ENCODE measurements at places on chromosomes 3 and 15.

- DNase-seq = no peak
Measured at GRCh38 chr15:56342653-56343052, 22.6 kb upstream of the TEX9 start.

DNA sequence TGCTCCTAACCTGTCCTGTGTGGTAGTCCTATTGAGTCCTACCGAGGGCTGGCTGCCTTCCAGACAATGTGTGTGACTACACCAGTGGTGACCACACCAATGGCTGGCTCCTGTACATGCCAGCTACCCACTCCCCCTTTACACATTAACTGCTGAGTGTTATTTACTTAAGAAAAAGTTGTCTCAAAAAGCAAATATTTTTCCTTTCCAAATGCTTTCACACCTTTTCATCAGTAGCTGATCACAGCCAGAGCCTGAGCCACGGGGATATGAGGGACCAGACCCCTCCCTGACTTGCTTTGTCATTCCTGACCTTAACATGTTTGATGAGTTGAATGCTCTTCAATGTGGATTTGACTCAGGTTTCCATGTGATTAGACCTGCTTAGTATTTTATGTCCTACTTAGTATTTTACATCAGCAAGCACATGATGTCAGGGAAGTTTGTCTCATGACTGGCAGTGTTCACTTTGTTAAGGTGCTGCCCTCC, 29.6 kb upstream of the GREM1 start:
- no peak for DNase-seq

- DNase-seq = no peak
Measured at GRCh38 chr3:13552857-13553652, 4.1 kb downstream of the FBLN2 start.

DNA sequence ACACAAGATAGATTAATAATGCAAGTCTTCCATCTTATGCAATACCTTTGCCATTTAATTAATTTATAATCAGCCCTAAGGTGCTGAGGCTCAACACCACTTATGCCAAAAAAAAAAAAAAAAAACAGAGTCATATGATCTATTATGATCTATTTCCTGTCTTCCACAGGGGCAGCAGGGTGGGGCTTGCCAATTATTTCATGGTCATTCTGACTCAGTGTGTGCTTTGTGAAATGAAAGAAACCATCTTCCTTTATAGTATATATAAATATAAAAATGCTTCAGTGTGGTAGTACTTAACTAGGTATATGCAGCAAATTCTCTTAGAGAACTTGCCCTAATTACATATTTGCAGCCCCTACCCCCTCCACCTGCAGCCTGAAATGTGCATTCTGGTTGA, 7.2 kb upstream of the RARB start:
- DNase-seq = no peak

- no peak for DNase-seq
Measured at GRCh38 chr15:101256757-101257156, 4.9 kb upstream of the CHSY1 start.

DNA sequence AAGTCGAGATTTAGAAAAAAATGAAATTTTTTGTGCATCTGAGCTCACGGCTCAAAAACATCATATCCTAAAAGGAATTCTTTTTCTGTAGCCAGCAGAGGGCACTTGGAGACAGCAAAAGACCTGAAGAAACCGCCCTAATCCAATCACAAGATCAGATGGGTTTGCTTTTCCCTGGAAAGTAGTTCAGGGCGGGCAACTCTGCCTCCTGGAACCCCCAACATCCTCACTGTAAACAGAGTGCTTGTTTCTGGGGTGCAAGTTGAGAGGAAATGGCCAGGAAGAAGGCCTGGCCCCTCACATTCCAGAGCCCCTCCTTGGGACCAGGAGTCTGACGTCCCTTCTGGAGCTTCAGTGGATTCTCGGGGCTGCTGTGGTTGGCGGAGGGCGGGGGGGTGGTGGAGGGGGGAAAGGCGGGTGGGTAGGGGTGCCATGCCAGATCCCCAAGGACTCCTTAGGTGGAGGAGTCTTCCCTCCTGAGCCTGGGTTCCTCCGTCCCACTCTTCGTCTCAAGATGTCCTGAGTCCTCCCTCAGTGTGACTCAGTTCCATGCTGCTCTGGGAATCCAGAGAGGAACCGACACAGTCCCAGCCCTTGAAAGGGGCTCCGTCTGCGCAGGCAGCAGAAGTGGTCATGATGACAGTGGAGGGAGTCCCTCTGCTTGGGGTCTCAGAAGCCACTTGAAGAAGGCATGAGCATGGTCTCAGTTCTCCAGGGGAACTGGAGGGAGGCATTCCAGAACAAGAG, 35.9 kb downstream of the CCK start:
- peak; percentile 34 for DNase-seq

DNA sequence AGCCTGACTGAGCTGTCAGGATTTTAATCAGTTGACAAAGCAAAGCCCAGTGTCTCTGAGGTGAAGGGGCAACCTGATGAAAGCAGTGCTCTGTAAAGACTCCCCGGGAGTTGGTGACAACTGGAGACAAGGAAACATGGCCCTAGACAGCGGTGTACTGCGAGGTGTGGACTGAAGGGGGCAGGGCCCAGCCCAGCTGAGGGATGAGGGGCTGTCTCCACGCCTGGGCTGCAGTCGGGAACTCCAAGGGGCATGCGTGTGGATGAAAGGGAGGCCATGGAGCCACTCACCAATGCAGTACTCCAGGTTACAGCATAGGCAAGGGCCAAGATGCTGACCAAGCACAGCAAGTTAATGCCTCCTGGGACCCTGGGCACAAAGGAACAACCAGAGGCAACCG, 45.1 kb downstream of the SCAP start:
- DNase-seq = no peak

GRCh38 chr3:7423036-7423435, 562.1 kb downstream of the GRM7 start:
- DNase-seq = no peak

DNA sequence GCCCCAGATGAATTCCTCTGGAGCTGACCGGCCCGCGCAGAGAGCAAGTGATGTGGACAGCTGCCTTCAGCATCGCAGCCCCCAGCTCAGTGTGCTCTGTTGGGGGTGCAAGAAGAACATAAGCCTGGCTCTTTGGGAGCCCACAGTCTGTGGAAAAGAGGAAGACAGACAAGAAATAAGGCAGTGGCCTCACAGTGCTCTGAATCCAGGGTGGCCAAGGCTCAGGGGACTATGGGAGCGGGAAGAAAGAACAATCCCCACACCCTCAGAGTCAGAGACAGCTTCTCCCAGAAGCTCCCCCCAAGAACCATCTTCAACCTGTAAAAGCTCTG, 277 bp upstream of the HDDC3 start:
- DNase-seq = no peak

- DNase-seq = no peak
Measured at GRCh38 chr3:46239301-46239938, 2.8 kb upstream of the CCR3 start.

DNA sequence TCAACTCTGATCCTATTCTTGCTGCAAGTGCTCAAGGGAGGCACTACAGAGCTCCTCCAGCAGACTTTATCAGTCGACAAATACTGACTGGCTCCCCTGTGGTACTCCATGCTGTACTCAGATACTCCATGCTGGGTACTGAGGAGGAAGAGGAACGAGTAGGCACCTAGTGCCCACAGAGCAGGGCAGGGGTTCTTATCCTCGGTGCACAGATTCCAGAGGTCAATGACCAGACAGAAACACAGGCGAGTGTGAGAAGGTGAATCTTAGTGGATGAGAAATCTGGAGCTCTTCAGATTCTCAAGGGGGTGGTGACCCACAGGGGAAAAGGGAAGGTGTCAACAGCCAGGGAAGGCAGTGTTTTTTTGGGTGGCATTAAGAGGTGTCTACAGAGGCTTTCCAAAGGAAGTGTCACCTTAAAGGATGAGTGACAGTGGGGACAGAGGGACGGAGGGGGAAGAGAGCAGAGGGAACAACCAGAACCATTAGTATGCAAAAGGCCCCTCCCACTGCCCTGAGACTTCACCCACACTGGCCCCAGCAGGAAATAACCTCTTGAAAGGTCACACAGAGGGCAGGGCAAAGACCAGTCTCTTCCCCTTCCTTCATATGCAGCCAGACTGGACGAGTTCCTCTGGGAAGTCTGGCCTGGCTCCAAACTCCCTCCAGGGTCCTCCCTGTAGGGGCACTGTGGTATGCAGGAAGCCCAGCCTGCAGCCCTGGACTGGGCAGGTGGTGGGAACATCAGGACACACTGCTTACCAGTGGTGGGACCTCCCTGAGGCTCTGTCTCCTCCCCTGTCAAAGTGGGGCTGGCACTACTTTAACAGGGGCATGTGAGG, 27.5 kb downstream of the CCDC12 start:
- DNase-seq = no peak

- DNase-seq = no peak
Measured at GRCh38 chr3:165545059-165545458, 292.2 kb downstream of the BCHE start.

DNA sequence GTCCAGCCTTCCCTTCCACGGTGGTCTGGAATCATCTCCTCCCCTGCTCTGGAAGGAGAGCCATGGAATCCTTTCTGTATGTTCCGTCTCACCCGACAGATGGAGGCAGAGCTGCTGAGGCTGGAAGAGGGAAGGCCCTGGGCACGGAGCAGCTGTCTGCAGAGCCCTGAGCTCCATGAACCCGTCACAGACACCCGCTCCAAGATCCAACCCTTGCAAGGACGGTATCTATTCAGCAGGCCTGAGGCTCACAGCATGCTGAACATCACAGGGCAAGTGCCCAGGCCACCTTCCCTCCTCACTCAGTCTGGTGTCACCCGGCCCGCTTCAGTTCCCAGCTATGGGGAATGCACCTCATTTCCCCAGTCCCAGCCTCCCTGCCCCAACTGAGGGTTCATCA, 103.9 kb downstream of the LRIG1 start:
- no peak for DNase-seq

DNA sequence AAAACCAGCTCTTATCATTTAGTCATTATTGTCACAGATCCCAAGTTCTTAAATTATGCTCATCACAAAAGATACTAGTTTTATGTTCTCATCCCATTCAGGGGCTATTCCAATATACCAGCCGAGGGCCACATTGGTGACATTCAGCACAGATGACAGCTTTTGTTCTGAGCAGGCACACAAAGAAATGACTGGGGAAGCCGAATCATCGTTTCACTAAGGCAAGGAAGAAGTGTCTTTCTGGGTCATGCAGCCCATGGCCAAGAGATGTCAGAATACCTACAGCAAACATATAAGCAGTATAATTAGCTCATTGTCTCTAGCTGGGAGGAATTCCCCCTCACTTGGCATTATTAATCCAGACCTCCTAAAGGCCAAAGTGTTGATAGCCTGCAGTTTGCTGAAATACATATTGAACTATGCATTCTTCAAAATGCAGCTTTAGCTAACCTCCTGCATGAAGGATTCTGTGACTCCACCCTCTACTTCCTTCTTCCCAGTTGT, 100.2 kb downstream of the CNTN4 start:
- no peak for DNase-seq

DNA sequence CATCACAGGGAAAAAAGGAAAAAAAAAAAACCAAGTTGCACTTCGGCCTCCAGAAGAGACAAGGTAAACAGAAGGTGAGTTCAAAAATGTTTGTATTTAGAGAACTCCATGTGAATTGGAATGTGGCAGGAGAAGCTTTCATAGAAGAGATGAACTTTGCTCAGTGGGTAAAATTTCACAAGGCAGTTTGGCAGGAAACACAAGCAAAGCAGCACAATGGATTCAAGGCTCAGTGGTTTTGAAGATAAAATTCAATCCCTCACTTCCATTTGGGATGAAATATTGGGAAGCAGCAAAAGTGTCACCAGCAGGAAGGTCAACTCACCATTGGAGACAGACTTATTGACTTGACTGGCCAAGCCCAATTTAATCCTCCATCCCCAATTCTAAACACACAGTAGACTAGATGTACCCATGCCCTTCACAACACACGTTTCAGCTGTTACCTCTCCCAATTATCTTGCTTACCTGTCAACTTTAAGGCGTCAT, 256.7 kb upstream of the ICE2 start:
- DNase-seq = no peak

DNA sequence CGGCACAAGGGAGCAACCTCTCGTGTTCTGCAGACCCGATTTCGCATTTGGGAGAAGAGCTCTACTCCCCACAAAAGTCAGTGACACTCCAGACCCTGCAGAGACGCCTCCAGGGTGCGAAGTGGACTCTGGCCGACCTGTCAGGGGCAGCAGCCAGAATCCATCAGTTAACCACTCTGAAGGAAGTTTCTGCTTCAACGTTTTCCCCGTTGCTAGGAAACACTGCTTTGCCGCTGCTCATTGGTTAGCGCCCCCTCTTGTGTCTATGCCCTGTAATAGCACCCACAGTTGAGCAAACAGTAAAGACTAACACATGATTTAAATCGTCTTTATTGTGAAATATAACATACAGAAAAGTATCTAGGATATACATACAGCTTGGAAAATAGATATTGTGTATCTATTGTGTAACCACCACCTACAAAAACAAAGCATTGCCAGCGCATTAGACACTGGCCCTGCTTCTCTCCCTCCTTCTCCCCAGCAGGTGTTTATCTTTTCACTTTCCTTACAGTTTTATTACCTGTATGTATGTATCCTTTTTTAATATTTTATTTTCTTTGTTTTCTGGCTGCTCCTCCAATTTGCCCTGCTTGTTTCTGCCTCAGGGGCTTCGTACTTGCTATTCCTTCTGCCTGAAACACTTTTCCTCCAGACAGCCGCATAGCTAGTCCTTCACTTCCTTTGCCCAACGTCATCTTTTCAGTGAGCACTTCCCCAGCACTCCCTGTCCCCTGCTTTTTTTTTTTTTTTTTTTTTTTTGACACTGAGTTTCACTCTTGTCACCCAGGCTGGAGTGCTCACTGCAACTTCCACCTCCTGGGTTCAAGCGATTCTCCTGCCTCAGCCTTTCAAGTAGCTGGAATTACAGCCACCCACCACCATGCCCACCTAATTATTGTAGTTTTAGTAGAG, 38.8 kb downstream of the TMEM40 start:
- peak; percentile 75 for DNase-seq

DNA sequence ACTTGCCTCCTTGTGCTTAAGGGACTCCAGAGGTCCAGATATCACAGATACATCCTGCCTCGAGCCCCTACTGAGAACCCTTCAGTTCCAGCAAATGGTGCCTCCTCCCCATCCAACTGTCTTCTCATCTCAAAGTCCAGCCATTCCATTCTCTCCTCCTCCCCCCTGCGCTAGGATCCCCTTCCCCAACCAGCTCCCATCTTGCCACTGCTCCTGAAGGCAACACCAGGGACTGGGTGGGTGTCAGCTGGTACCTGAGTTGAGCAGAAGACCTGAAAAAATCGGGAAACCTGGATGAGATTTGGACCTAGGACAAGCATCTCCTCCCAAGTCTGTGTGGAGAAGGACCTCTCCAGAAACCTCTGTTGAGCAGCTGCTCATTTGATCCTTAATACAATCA, 2.4 kb upstream of the AP3B2 start:
- no peak for DNase-seq

- DNase-seq = no peak
Measured at GRCh38 chr3:141425523-141426233, 57.4 kb downstream of the ZBTB38 start.

GRCh38 chr15:58078591-58078990, 13.1 kb upstream of the ALDH1A2 start:
- no peak for DNase-seq

- no peak for DNase-seq
Measured at GRCh38 chr3:193774272-193774915, 181.4 kb downstream of the OPA1 start.
